ENCODE measurements at places on chromosomes 16 and 17.

DNA sequence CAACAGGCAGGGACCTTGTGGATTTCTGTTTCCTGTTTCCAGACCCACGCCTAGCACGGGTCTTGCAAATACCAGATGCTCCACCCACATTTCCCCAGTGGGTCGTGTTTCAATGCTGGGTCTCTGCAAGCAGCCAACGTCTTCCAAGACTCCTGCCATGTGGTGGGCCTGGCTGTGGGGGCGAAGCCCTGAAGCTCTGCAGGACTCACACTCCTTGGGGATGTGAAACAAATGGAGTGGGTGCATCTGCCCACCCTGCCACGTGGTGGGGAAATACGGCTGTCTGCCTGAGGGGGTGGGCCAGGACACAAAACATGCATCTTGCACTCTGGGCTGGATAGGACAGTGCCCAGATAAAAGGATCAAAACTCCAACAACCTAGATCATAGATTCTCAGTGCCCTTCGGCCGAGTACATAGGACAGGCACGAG lies 32.6 kb downstream of the FA2H start:
- DNase-seq: no peak

GRCh38 chr17:50482516-50482915 lies 3.9 kb downstream of the RSAD1 start:
- peak; percentile 73 for DNase-seq

DNA sequence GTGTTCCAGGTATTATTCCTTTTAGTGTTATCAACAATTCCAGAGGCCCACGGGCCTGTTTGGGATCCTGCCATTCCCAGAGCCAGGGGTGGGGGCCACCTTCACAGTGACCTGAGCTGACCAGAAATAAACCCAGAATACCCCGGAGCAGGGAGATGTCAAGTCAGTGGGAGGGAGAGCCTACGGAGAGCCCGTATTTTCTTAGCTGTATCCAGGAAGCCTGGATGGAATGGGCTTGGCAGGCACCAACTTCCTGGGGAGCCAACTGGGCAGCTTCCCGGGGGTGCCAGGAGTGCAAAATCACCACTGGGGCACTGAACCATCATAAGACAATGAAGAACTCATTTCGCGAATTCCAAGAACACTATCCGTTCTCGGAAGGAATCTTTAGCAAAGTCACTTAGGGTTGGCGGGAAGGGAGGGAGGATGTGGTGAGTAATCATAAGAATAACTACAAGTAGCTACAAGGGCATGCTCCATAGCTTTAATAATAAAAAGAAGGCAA lies 13.2 kb upstream of the MRTFB start:
- DNase-seq: no peak

DNA sequence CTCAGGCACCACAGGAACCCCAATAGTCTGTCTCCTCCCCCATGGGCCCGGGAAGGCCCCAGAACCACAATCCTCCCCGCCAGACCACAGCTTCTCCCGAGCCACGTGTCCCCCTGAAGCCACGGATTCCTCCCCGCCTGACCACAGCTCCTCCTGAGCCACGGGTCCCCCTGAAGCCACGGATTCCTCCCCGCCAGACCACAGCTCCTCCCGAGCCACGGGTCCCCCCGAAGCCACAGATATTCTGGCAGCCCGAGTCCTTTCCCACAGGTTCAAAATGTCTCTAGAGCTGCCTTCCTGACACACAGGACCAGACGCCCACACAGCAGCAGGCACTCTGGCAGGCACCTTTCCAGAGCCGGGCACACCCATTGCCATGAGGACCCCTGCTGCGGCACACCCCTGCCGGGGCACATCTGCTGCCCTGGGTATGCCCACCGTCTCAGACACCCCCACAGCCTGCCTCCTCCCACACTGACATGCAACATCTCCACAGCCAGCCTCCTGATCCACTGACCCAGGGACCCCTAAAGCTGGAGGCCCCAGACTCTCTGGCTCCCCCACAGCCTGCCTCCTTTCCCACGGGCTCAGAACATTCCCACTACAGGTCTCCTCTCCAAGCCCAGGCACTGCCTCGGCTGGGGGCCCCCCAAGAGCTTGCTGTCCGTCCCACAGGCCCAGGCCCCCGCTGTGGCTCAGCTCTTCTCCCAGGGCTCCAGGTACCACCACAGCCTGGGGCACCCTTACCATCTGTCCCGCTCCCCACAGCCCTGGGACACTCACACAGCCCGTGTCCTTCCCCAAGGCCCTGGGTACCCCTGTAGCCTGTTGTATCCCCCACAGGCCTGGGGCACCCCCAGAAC lies 2.2 kb downstream of the KIAA0753 start:
- no peak for DNase-seq

GRCh38 chr17:75155191-75155601 lies 884 bp upstream of the JPT1 start:
- DNase-seq: no peak

DNA sequence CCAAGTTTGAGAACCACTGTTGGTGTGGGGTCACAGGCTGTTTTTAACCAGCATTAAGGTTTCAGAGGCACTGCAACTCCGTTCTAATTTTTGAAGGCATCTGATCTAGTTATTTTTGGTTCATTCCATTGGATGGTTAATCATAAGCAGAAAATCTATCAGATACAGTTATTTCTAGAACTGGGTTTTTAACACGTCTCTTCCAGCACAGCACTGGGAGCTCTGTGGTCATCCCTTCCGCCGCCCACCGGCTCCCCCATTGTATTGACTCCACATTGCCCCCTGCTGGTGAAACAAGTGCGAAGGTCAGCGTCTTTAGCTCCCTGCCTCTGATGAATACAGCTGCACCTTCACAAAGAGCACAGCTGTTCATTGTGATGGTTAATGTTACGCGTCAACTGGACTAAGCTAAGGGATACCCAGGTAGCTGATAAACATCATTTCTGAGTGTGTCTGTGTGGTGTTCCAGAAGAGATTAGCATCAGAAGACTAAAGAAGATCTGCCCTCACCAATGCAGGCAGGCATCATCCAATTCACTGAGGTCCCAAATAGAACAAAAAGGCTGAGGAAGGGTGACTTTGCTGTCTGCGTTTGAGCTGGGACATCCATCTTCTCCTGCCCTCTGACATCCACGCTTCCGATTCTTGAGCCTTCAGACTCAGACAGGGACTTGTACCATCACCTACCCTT lies 8.5 kb downstream of the CCL18 start:
- no peak for DNase-seq

Measured in DMS79 treated with DMSO at 0.1 percent for 48 hours (cell line).